ENCODE measurements at places on chromosomes 16 and 17.

GRCh38 chr17:12041312-12041711 is 20.6 kb downstream of the MAP2K4 start:
- DNase-seq, result no peak

- DNase-seq, result no peak
Measured at GRCh38 chr17:2383628-2384167, 17.2 kb downstream of the MNT start.

DNA sequence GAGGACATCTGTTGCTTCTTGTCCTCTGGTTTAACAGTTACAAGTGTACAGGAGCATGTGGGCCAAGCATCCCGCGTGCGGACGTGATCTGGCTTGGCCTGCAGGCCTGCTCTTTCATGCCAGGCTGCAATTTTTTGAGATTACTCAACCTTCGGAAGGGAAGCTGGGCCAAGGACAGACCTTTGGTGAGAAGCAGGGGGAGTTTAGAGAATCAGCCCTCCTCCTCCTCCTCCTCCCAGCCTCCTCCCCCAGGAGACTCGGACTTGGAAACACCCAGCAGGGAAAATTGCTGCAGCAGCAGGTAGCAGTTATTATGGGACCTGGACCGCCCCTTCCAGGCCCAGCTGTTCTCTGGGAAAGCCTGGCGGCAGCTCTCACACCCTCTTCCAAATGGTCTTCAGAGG is 5.1 kb upstream of the KLHL36 start:
- DNase-seq, result no peak

GRCh38 chr16:89620406-89620841 is 7.0 kb downstream of the DPEP1 start:
- DNase-seq, result no peak

- DNase-seq, result no peak
Measured at GRCh38 chr16:85173146-85173980, 61.1 kb upstream of the CIBAR2 start.
